ENCODE measurements at places on chromosomes 7 and 10.
A peak's percentile ranks its signal among the peaks of the same experiment; 100 is the strongest.

DNA sequence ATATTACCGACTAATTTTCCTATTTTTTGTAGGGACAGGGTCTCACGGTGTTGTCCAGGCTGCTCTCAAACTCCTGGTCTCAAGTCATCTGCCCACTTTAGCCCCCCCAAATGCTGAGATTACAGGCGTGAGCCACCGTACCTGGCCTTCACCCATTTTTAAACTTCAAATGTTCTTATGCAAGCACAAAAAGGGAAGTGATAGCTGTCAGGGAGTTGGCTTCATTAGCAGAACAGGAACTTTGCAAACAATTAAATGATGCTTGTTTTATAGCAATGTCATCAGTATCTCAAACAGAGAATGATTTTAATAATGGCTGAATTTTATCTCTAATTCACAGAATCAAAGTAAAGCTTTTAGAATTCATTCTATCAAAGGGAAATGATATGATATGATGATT, 49.8 kb upstream of the FAM171A1 start:
- DNase-seq = no peak

DNA sequence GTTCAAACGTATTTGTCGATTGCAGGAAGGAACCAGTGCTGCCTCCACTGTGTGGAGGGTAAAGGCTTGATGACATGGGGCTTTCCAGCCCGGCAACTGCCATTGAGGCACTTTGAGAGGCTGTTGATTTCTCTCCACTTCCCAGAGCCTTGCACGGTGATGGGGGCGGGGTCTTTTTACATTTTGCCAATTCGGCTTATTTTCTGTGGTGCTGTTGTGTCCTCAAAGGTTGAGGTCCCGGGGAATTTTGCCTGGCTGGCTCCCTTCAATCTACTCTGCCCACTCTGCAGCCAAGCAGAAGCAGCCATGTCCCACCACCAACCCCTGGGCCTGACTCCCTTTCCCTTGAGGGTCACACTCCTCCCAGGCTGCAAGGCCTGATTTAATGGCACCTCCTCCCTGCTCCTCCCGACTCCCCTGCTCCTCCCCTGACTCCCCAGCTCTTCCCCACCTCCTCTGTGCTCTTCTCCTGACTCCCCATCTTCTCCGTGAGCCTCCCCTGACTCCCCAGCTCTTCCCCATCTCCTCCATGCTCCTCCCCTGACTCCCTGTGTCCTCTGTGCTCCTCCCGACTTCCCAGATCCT, 39.0 kb downstream of the OAT start:
- no peak for DNase-seq

DNA sequence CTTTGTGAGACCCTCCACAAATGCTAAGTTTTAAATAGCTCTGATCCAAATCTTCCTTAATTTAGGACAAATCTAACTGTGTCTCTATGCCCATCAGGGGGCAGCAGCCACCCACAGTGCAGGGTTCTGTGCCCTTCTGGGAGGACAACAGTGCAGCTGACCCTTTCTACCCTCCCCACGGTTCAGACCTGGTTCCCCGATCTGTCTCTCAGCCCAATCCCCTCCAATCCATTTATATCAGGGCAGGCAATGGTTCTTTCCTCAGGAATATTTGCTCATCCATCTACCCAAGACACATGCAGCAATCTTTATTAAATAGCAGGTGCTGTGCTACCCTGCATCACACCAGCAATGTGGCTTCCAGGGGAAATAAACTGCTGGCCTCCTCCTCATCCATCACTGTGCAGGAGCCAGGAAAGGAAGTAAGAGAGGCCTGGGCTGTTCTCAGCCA, 4.0 kb upstream of the RBM28 start:
- DNase-seq = peak; percentile 68

DNA sequence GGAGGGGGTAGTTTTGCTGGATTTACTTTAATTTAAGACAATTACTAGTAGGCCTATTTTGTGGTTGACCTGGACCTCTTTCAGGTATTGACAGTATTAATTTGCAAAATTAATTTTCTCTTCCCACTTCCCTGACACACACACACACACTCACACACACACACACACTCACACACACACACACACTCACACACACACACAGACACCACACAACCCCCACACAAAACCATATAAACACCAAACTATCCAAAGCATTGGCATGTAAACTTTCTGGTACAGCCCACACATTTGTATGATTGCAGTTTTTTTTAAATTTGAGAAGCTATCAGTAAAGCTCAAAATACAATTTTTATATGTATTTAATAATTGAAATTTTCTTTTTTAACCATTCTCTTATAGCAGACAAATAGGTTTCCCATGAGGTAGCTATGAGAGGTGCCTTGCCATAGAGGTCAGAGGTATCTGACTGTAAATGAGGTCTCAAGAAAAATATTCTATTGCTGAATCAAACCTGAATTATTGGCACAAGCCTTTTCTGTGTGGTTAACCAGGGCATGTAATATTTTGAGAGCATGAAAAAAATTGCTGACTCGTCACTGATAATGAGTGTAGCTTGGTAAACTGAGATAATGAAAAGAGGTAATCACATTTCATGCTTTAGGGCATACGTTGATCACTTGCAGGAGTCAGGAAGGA, 306.5 kb downstream of the GATA3 start:
- no peak for DNase-seq

DNA sequence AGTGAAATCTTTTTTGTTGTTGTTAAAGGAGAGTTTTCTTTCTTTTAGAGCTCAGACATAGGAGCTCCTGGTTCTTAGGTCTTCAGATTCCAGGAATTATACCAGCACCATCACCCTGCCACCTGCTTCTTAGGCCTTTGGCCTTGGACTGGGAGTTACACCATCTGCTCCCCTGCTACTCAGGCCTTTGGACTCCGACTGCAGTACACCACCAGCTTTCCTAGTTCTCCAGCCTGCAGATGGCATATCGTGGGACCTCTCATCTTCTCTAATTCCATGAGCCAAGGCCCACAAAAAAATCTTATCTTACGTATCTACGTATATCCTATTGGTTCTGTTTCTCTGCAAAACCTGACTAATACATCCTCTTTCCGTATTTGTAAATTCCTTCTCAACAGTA, 5.1 kb upstream of the TACC2 start:
- DNase-seq = no peak

- no peak for DNase-seq
Observed at GRCh38 chr10:71438761-71439160, 42.0 kb downstream of the CDH23 start.

DNA sequence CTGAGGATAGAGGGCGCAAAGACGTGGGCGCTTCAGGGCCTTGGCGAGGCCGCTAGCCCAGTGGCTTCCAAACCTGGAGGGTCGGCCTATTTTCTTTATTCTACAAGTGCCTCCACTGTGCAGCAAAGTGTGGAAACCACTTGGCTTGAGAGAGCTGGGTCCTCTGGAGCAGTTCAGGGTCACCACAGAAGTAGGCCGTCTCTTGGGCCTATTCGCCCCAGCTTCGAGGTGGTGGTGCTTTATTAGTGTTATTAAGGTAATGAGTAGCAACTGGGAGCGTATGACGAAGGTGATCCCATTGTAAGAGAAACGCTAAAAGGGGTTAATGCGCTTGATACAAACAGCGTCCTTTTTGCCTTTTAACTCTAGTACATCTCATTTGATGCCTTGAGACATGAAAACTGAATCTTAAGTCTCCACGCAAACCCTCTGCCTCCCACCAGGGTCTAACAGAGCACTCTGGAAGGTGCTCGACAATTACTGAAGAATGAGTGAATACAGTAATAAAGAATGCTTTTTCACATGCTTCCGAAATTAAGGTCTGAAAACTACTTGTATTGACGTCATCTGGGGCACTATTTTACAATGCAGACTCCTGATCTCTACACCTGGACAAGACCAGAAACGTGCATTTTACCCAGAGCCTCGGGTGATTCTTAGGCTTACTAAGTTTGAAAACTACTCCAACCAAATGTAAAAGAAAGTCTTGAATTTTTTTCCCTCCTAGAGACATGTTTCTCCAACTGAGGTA, 647 bp upstream of the GSAP start:
- DNase-seq = no peak

DNA sequence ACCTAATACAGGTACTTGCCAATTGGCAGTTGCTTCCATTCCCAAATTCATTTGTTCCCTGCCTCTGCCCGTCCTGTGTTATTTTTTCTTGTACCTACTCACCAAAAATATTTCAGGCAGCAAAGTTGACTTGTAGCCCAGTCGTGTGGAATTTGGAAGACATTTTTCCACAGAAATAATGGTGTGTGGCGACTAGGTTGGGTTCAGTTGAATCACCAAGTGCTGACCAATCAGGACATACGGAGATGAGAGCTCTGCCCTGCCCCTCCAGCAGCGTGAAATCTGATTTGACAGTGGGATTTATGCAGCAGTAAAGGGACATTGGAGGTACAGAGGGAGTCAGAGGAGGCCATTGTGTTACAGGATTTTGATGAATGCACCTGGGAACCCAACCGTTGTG, 216.9 kb downstream of the CCDC3 start:
- DNase-seq = no peak

- DNase-seq = no peak
Observed at GRCh38 chr7:25725451-25725850, 426.5 kb upstream of the NFE2L3 start.
